ENCODE measurements at places on chromosomes 1 and 21.
A peak's percentile ranks its signal among the peaks of the same experiment; 100 is the strongest.

- H3K36me3 ChIP-seq, result peaks cover 2% of the 10 kb centered on the region
- peaks cover 20% of the 10 kb centered on the region for H3K4me1 ChIP-seq
- no peak for DNase-seq
- no peaks in the 10 kb centered on the region for H3K27me3 ChIP-seq
- no peak overlapping the region for H3K27ac ChIP-seq
Measured at GRCh38 chr1:247211339-247211738, 39.5 kb upstream of the ZNF124 start.

- peaks cover 87% of the 10 kb centered on the region for H3K36me3 ChIP-seq
Measured at GRCh38 chr1:19377812-19378718, 65.9 kb downstream of the SLC66A1 start.

DNA sequence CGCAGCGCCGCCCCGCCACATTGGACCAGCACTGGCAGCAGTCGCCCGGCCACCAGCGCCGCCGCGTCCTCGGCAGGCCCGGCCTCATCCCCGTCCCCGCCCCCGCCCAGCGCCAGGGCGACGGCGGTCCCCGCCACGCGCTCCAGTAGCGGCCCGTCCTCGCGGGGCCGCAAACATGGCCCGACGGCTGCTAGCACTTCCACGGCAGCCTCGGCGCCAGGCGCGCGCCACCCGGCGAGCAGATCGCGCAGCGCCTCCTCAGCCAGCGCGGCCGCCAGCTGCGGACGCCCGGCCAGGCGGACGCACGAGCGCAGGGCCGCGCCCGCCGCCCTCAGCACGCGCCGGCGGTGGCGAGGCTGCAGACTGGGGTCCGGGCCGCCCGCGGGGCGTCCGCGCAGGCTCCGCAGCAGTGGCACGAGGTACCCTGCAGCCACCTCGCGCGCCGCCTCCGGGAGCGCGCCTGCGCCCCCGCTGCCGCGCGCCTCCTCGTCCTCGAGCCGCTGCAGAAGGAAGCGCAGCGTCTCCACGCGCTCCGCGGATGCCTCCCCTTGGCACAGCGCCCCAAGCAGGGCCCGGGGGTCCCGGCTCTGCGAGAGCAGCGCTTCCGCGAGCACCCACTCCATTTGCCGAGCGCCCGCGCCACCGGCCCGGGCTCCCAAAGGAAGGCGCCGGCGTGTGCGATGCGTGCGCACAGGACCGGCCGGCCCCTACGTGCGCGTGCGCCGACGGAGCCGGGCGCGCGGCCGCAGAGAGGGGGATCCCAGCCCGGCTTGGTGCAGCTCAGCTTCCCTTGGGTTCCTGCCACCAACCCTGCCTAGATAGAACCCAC lies at the start of gene TARBP1:
Gene TARBP1 (minus strand): TSS at position 699 of the 829 bp plus-strand sequence. CDS start 76 bp downstream, at position 623.
- no peak for DNase-seq
- H3K4me1 ChIP-seq, result peaks cover 16% of the 10 kb centered on the region
- no peaks in the 10 kb centered on the region for H3K36me3 ChIP-seq
- H3K27ac ChIP-seq, result peak within 1 kb of the TSS; percentile 98
- peak within 1 kb of the TSS; percentile 86 for H3K4me3 ChIP-seq

GRCh38 chr1:31434101-31434871 lies 21.3 kb downstream of the SERINC2 start:
- no peaks in the 10 kb centered on the region for H3K27me3 ChIP-seq
- peak; percentile 40 for DNase-seq
- no peak overlapping the region for H3K27ac ChIP-seq
- no peaks in the 10 kb centered on the region for H3K4me1 ChIP-seq
- no peak overlapping the region for H3K4me3 ChIP-seq
- peaks cover 3% of the 10 kb centered on the region for H3K36me3 ChIP-seq

- peak; percentile 76 for DNase-seq
- no peaks in the 10 kb centered on the region for H3K36me3 ChIP-seq
- peak overlapping the region; percentile 67 for H3K27ac ChIP-seq
- H3K4me3 ChIP-seq, result peak overlapping the region; percentile 4
Measured at GRCh38 chr21:41207401-41208375, 39.7 kb downstream of the BACE2 start.

DNA sequence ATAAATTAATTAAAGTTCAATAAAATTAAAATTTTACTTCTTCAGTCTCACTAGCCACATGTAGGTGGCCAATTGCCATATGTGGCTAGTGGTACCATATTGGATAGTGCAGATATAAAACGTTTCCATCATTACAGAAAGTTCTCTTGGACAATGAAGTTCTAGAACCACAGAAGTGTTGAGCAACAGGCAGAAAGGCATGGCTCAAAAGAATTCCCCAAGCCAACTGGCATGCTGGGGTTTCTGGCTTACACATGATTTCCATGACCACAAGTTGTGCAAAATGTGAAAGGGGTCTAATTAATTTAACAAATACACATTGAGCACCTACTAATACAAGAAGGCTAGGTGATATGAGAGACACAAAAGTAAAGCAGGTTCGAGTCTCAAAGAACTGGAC lies 72.2 kb upstream of the CDC42BPA start:
- no peaks in the 10 kb centered on the region for H3K36me3 ChIP-seq
- no peaks in the 10 kb centered on the region for H3K27me3 ChIP-seq
- no peak overlapping the region for H3K4me3 ChIP-seq
- DNase-seq, result no peak
- H3K27ac ChIP-seq, result no peak overlapping the region
- peaks cover 5% of the 10 kb centered on the region for H3K4me1 ChIP-seq

DNA sequence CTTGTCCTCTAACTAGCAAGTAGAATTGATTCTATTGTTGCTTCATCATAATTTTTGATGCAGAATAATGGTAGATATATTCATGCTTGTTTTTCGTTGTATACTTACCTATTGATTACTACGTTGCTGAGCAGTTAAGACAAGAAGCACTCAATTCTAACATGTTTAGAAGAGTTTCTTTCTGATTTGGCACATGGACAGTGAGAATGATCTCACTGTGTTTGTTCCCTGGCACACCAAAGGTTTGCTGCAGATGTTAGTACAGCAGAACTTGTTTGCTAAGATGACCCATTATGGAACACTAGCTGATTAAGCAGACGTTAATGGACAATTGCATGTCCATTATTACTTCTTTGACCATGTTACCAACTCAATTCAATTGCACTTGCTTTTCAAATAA lies 184.7 kb upstream of the SGIP1 start:
- no peak for DNase-seq
- peak overlapping the region; percentile 2 for H3K4me3 ChIP-seq
- peak overlapping the region; percentile 65 for H3K27ac ChIP-seq

- no peak overlapping the region for H3K4me3 ChIP-seq
- H3K4me1 ChIP-seq, result no peaks in the 10 kb centered on the region
- peaks cover 98% of the 10 kb centered on the region for H3K36me3 ChIP-seq
- no peaks in the 10 kb centered on the region for H3K27me3 ChIP-seq
Measured at GRCh38 chr1:54037476-54037875, 15.5 kb downstream of the TMEM59 start.

DNA sequence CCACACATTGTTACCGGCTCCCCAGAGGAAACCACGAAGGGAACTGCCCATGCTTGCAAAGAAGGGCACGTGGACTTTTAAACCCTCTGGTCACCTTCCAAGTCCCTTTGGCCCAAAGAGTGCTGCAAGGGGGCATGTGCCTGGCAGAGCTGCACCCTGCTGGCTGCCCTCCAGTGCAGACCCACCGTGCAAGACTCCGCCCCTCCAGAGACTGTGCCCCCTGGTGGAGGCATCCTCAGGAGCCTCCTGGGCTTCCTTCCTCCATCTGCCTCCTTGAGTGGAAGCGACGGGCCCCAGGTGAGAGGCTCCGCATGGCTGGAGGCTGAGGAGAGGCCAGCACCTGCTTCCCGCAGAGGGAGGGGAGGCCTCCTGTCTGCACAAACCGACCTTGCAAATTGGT lies 100.6 kb downstream of the CRYAA start:
- H3K4me3 ChIP-seq, result no peak overlapping the region
- no peaks in the 10 kb centered on the region for H3K36me3 ChIP-seq
- no peak for DNase-seq

- H3K27ac ChIP-seq, result no peak overlapping the region
- H3K36me3 ChIP-seq, result no peaks in the 10 kb centered on the region
- H3K27me3 ChIP-seq, result no peaks in the 10 kb centered on the region
- H3K4me3 ChIP-seq, result no peak overlapping the region
- DNase-seq, result no peak
Measured at GRCh38 chr1:171676823-171677222, 24.3 kb upstream of the MYOC start.

GRCh38 chr1:71080230-71080738 lies 551 bp downstream of the ZRANB2 start:
- H3K27ac ChIP-seq, result peak overlapping the region; percentile 89
- H3K36me3 ChIP-seq, result peaks cover 29% of the 10 kb centered on the region
- H3K4me1 ChIP-seq, result peaks cover 30% of the 10 kb centered on the region
- H3K4me3 ChIP-seq, result peak overlapping the region; percentile 82

DNA sequence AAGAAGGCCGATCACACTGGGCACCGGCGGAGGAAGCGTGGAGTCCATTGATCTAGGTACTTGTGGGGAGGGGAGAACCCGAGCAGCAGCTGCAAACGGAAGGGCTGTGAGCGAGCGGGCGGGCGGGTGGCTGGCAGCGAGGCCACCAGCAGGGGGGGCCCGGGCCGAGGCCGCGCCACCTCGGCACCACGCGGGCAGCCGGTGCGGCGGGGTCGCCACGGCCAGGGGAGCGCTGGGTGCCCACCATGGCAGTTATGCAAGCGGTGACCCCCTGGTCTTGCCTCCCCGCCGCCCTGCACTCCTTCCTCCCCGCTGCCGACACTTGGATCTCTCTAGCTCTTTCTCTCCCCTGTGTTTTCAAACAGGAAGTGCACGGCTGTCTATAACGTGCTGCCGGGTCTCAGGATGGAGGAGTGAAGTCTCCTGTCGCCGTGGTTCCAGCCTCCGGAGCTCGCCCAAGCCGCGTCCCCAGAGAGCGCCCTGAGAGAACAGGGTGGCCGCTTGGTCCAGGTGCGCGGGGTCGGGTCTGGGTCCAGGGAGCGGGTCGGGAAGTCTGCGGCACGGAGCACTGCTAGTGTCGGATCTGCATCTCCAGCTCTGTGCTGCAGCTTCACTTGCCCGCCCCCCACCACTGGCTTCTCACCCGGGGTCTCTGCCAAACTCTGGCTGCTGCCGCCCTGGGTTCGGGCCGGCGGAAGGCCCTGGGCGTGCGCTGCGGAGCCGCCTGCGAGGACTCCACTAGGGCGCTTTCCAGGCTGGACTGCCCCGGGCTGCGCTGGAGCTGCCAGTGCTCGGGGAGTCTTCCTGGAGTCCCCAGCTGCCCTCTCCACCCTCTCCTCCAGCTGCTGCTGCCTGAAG lies 22.7 kb downstream of the LRRC8D start:
- peak overlapping the region; percentile 82 for H3K4me3 ChIP-seq
- peak overlapping the region; percentile 71 for H3K27ac ChIP-seq
- peak; percentile 86 for DNase-seq
- no peaks in the 10 kb centered on the region for H3K27me3 ChIP-seq

DNA sequence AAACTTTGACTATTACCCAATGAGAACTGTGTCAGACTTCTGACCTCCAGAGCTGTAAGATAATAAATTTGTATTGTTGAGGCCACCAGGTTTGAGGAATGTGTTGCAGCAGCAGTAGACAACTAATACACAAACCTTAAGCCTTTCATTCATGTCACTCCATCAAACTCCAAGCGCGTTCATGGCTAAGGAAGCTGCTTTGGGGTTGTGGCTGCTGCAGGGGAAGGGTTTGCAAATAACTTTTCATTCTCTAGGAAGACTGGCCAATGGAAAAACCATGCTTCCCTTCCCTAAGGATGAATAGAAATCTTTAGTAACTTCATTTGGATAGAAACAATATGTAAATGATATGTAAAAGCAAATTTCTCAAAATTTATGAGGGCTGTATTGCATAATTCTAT lies 170.4 kb downstream of the RHOU start:
- no peaks in the 10 kb centered on the region for H3K36me3 ChIP-seq
- H3K4me1 ChIP-seq, result peaks cover 15% of the 10 kb centered on the region
- no peak for DNase-seq

- no peak for DNase-seq
- H3K36me3 ChIP-seq, result no peaks in the 10 kb centered on the region
- no peaks in the 10 kb centered on the region for H3K27me3 ChIP-seq
- H3K27ac ChIP-seq, result no peak overlapping the region
- no peak overlapping the region for H3K4me3 ChIP-seq
- peaks cover 6% of the 10 kb centered on the region for H3K4me1 ChIP-seq
Measured at GRCh38 chr1:44681905-44682882, 7.7 kb downstream of the ARMH1 start.

- H3K4me3 ChIP-seq, result no peak overlapping the region
- no peak overlapping the region for H3K27ac ChIP-seq
- no peak for DNase-seq
- H3K36me3 ChIP-seq, result peaks cover 94% of the 10 kb centered on the region
- H3K27me3 ChIP-seq, result no peaks in the 10 kb centered on the region
Measured at GRCh38 chr1:222653178-222653827, 35.4 kb downstream of the MIA3 start.

- H3K36me3 ChIP-seq, result no peaks in the 10 kb centered on the region
- no peak overlapping the region for H3K27ac ChIP-seq
- peaks cover 55% of the 10 kb centered on the region for H3K27me3 ChIP-seq
- H3K4me1 ChIP-seq, result peaks cover 18% of the 10 kb centered on the region
- H3K4me3 ChIP-seq, result no peak overlapping the region
Measured at GRCh38 chr1:228001738-228002535, 4.9 kb upstream of the WNT3A start.

DNA sequence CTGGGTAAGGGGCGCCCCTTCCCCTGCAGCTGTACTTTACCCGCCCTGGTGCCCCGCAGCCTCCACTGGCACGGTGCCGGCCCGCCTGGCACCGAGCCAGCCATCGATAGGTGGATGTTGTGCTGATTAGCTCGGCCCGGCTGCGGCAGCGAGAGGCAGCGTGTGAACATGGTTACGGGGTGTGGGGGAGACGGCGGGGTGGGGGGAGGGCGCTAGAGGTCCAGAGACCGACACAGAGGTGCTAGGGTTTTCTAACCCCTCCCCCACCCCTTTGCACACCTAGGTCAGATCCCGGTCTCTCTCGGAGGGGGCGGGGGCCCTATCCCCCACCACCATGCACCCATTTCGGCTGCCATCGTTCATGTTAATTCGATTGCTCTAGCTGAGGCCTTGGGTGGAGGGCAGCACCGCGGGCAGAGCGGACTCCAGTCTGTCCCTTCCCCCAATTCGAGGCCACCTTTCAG lies 6.7 kb downstream of the EFNA4 start:
- no peaks in the 10 kb centered on the region for H3K27me3 ChIP-seq
- H3K4me1 ChIP-seq, result peaks cover 60% of the 10 kb centered on the region
- H3K27ac ChIP-seq, result peak overlapping the region; percentile 80
- H3K4me3 ChIP-seq, result peak overlapping the region; percentile 48
- no peak for DNase-seq
- peaks cover 14% of the 10 kb centered on the region for H3K36me3 ChIP-seq

- H3K4me1 ChIP-seq, result no peaks in the 10 kb centered on the region
- H3K4me3 ChIP-seq, result no peak overlapping the region
- DNase-seq, result no peak
- H3K36me3 ChIP-seq, result no peaks in the 10 kb centered on the region
Measured at GRCh38 chr1:188582911-188583532, 1754.3 kb downstream of the PLA2G4A start.

DNA sequence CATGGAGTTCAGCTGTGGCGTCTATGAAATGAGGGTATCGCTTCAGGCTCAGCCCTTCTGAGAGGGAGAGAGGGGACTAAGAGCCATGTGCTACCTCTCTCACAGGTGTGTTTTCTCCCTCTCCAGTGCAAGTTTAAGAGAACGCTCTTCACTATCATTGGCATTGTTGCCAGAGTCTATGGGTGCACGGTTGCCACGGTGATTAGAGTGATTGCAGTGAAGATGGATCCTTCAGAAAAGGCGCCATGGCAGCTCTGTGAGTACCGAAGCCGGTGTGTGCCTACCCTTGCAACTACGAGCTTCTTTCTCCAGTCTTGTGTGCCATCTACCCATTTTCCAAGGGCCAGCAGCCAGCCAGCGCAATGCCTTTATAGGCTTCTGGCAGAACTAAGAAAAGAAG lies 290.5 kb downstream of the OMA1 start:
- no peaks in the 10 kb centered on the region for H3K4me1 ChIP-seq
- DNase-seq, result no peak
- no peak overlapping the region for H3K27ac ChIP-seq

GRCh38 chr1:115888976-115889375 lies 48.0 kb upstream of the NHLH2 start:
- no peaks in the 10 kb centered on the region for H3K27me3 ChIP-seq
- H3K4me3 ChIP-seq, result no peak overlapping the region
- H3K36me3 ChIP-seq, result no peaks in the 10 kb centered on the region

Data from suprapubic skin (tissue), 4 donors.